ENCODE measurements at places on chromosomes 1 and 21.

- DNase-seq, result no peak
Measured at GRCh38 chr1:178847396-178847849, 23.5 kb downstream of the ANGPTL1 start.

DNA sequence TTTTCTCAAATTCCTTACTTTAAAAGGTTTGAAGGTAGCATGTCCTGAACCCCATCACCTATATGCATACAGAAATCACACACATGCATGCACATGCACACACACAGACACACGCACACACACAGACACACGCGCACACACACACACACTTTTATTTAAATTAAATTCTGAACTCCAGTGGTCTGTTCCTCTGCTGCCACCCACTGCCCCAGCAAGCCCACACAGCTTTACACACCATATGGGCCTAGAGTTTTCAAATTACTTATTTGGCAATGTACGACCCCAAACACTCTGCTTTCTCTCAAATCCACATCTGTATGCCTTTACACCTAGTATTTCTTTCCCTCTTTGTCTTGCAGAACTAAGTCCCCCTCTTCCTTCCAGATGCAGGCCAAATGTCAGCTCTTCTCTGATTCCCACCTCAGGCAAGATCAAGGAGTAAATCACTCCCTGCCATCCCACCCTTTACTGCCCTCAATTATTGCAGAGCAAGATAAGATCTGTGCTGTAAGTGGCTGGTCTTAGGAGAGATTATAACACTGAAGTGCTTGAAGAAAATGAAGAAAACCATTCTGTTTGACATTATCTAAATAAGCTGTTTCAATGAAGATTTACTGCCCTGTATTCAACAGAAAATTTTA lies 429.9 kb upstream of the CXADR start:
- no peak for DNase-seq

DNA sequence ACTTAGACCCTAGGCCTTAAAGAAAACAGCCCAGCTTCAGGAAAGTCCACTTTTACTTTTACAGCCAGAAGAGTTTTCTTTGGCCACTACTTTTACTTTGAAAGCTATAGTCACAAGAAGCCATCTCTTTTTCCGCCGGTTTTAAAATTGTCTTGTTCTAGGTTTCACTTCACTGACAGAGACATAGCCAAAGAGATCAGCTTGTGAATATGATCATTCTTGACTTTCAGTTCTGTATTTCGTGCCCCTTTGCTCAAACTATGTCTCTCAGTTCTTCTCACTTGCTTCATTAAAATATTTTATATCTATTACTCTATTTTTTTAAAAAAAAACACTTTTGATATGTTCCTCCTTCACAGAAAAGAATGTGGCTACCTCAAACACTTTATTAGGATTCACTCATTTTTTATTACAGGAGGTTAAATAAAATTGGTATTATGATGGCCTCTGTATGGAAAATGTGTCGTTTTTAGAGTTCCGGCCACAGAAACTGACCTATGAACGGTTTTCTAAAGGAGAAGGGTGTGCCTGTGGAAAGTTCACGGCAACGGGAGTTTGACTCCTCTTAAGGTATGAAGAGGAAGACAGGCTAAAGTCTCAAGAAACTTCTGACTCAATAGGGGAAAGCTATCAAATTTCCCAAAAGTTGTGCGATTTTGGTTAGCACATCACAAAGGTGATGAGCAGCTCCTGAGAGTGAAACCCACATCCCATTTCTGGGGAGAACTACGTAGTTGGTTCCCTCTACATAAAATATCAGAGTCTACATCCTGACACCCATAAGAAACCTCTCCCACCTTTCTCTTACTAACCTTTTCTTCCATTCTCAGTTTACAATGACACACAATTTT lies 1.2 kb downstream of the MCOLN2 start:
- DNase-seq, result no peak

GRCh38 chr1:234484991-234485739 lies 6.2 kb upstream of the TARBP1 start:
- no peak for DNase-seq

- DNase-seq, result no peak
Measured at GRCh38 chr1:232973652-232974611, 23.5 kb downstream of the NTPCR start.

GRCh38 chr1:18805925-18806849 lies 53.3 kb downstream of the TAS1R2 start:
- DNase-seq, result no peak

- no peak for DNase-seq
Measured at GRCh38 chr1:178275553-178275952, 181.6 kb downstream of the RASAL2 start.

Data from NCI-H774 (cell line).